ENCODE measurements at places on chromosomes 4 and X.

DNA sequence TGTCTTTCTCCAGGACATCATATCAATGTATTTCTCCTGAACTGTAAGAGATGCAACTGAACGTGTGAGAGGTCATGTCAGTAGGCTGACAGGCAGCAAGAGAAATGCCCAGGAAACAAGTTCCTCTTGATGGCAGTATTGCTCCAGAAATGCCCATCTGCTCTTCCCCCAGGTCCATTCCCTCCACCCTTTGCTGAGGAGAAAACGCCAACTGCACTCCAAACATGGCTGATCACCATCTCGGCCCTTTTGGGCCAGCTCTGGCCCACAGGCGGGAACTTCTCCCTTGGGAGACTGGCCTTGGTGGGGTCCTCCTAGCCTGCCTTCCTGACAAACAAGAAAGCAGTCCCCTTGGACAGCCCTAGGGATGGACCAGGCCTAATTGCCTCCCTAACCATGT, 276.5 kb upstream of the AGTR2 start:
- peak; percentile 30 for ATAC-seq

GRCh38 chr4:162509333-162509732, 345.5 kb upstream of the FSTL5 start:
- no peak for ATAC-seq

DNA sequence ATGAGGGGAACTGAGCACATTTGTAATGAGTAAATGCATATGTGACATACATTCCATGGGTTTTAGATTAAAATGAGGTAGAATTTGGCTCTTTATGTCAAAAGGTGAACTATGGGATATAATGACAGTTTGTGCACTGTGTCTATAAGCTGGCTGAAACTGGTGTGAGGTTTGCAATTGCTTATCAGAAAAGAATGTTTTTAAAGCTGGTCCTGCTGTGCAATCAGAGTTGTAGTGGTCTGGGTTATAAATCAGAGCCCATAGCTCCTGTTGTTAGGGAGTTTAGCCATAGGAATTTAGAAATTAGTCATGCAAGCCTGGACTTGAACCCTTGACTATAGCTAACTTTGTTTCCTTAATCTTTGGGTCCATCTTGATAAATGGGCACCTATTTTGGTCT, 23.1 kb upstream of the GATB start:
- no peak for ATAC-seq

GRCh38 chr4:24690436-24690835, 104.9 kb upstream of the SOD3 start:
- ATAC-seq, result peak; percentile 61

- no peak for ATAC-seq
Observed at GRCh38 chr4:185222598-185222997, 13.2 kb downstream of the SNX25 start.

GRCh38 chr4:164320847-164321246, 433.1 kb upstream of the SMIM31 start:
- ATAC-seq, result no peak

DNA sequence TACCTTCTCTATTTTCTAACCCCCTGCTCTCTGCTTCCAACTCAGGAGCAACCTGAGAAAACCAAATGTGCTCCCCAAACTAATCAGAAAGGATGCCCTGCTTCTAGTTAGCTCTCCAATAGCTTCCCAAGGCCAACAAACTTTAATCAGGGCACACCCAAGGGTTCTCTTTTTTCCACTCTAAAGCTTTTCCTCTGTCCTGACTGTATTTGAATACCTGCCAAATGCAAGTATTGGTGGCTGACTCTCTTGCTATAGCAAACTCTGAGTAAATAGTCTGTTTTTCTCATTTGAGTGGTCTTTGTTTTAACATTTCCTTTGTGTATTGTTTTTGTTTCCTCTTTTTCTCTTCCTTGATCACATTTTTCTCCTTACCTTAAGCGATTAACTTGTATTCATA, 52.5 kb downstream of the GBA3 start:
- no peak for ATAC-seq

GRCh38 chrX:63327788-63328187, 23.3 kb downstream of the SPIN4 start:
- ATAC-seq, result no peak

- no peak for ATAC-seq
Observed at GRCh38 chr4:40262861-40263260, 66.0 kb downstream of the RHOH start.

GRCh38 chr4:141058591-141059512, 74.4 kb downstream of the RNF150 start:
- ATAC-seq, result no peak

GRCh38 chr4:123676071-123676889, 279.7 kb downstream of the SPRY1 start:
- no peak for ATAC-seq

- ATAC-seq, result no peak
Observed at GRCh38 chr4:22192084-22192511, 243.5 kb upstream of the KCNIP4 start.

GRCh38 chr4:24515698-24516097, 68.7 kb downstream of the DHX15 start:
- ATAC-seq, result no peak

- ATAC-seq, result no peak
Observed at GRCh38 chrX:149937871-149938426, 342 bp downstream of the EOLA2 start.

GRCh38 chrX:18891548-18891945, 92.4 kb downstream of the PHKA2 start:
- no peak for ATAC-seq

GRCh38 chr4:3615386-3616286, 83.4 kb upstream of the LRPAP1 start:
- ATAC-seq, result no peak

GRCh38 chr4:39987485-39987884, 9.8 kb upstream of the PDS5A start:
- no peak for ATAC-seq

GRCh38 chr4:154124539-154125255, 335.8 kb upstream of the SFRP2 start:
- ATAC-seq, result no peak

- no peak for ATAC-seq
Observed at GRCh38 chr4:152992466-152992865, 56.3 kb downstream of the FHDC1 start.

DNA sequence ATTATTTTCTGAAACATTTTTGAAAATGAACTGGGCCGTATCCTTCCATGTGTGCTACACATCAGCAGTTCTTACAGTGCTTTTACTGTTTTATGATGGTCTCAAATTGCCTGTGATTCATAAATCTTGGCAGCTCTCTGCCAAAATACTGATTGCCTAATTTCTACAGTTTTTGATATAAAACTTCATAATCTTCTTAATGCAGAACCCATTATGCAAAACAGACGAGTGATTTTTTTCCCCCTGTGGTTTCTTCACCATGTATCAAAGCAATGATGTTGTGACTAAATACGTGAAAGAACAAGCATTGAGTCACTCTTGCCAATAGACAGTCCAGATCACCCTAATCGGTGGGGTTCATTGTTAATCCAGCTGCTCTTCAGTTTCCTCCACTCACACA, 156.4 kb upstream of the WDR1 start:
- no peak for ATAC-seq

GRCh38 chr4:19193274-19193981, 1058.3 kb upstream of the SLIT2 start:
- ATAC-seq, result no peak

- peak; percentile 89 for ATAC-seq
Observed at GRCh38 chr4:4981427-4981826, 37.8 kb downstream of the CYTL1 start.

- ATAC-seq, result peak; percentile 56
Observed at GRCh38 chrX:119880552-119881437, 9.2 kb downstream of the NDUFA1 start.

- ATAC-seq, result no peak
Observed at GRCh38 chr4:183099537-183100297, 660 bp downstream of the WWC2 start.

DNA sequence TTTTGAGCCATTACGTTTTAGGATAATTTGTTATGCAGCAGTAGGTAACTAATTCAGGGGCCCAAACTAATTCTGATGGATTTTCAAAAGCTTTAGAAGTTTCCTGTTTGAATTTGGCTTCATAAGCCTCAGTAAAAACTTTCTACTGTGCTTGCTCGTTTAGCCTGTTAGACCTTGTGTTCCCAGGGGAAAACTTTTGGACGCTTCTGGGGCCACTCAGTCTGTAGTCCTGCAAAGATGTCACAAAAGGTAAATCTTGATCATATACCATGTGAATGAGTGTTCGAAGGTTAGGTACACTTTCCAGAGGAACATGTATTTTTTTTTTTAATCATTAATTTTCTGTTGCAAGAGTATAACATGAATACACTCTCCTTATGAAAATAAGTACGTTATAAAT, 70.7 kb downstream of the SUPT20HL2 start:
- no peak for ATAC-seq

- ATAC-seq, result no peak
Observed at GRCh38 chr4:85580489-85580888, 105.5 kb downstream of the ARHGAP24 start.

GRCh38 chr4:10305816-10306215, 151.4 kb downstream of the ZNF518B start:
- ATAC-seq, result no peak

DNA sequence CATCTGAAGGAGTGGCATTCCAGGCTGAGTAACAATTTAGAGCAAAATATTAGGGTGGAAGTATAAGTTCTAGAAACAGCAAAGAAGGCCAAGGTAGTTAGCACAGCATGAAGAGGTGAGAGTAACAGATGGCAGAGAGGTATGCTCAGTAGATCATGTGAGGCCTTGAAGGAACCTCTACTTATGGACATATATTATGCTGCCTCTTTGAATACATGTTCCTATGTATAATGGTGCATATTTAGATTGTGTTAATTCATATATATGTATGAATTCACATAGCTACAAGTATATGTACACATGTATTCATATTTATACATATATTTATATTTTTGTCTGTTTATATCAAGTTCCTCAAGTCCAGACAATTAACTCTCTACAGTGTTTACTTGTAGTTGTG, 355.2 kb downstream of the KCTD8 start:
- no peak for ATAC-seq

DNA sequence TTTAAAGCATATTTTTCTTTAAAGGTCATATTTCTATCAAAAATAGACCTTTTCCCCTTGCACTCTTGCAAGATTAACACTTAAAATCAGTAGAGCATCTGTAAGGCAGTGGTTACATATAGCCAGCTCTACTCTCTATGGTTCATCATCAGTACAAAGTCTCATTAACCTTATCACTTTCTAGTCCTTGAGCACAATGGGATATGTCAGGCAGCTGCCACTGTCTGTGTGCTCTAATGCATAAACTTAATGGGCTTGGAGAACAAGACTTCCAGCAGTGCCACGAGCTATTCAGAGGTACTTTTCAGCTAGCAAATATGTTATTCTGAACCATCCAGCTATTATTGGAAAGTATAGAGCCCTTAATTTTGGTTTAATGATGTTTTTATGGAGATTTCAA, 393.7 kb downstream of the GASK1B start:
- no peak for ATAC-seq

DNA sequence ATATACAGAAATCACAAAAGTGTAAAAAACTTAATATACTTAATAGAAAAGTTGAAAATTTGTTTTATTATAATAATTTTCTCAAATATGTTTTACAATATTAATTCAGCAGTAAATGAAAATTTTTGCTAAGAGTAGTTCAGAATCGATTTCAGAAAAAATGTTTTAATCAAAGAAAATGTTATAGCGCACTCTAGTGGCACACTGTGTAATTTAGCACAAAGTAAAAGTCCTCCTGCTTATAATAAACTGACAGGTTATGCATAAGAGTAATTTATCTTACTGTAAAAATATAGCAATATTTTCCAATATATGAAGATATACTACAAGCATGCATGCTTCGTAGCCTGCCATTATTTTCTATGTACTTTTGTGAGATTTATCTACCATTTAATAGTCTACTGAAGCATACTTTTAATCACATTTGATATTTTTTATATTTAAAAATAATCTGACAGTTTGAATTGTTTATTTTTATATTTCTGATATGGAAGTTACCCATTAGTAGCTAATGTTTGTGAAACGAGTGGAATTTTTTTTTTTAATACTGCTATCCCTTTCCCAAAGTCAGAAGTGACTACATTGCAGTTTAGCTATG, 217.9 kb upstream of the KLHL4 start:
- no peak for ATAC-seq

DNA sequence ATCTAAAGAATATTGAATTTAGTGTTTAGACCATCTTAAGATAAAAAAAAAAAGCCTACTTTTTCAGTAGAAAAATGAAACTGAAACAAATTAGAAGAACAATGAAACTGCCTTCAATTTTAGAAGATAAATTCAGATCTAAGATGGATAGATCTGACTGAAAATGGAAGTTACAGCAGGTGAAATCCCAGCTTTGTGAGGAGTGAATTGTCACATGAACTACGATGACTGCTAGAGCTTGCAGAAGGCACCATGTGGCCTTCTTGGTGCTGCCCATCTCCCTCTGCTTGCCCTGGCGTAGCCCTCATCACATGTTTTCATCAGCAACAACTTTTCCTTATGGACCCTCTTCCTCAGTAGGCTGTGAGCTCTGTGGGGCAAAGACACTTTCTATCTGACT, 51.4 kb upstream of the EMCN start:
- ATAC-seq, result no peak

DNA sequence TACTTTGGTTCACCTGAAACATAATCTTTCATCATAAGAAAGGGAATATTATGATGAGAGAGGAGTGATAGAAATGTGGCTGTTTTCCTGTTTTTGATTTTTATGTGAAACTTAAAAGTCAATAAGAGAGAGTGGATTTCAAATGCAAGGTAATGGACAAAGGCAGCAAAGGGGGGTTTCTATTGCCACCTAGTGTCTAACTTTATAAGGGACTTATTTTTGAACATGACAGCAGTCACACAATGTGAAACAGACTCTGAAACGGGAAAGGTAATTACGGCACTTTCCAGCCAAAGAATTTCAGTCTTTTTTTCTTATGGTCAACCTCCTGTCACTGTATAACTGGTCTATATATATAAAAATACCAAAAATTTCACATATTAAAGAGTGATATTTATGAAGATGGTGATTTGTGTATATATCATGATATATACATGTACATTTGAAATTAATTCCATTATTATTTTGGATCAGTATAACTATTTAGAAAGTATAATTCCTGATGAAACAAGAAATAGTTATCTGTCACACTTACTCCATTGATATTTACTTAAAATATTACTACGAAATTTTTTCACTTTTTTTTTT, 127.1 kb downstream of the FBXO8 start:
- ATAC-seq, result peak; percentile 58

- no peak for ATAC-seq
Observed at GRCh38 chr4:8582436-8582835, 2.2 kb downstream of the GPR78 start.

DNA sequence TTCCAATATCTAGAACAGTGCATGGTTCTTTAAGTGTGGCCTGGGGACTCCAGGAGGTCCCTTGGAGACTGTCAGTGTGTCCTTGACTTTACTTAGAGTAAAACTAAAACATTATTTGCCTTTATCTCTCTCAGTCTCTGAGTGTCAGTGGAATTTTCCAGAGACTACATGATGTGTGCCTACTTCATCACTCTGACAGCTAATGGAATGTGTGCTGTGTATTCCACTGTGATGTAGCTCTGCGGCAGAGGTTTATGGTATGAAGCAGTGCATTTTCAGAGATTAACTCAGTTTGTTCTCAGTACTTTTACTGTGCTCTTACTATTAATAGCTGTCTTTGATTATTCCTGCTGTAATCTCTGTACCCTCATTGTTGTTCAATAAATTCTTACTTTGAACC, 85.6 kb downstream of the MANBA start:
- no peak for ATAC-seq

Data from gastroesophageal sphincter (tissue), 4 donors.